ENCODE measurements at places on chromosomes 2 and 18. TPM values are rescaled to one million over a fixed set of nuclear protein-coding genes. Genes with fewer than 3 reads are reported as not detected.

The NEDD4L gene
- total RNA-seq: 19.6 TPM

GRCh38 chr2:112140899-112141625, 2.9 kb downstream of the FBLN7 start:
- no peak overlapping the region for H3K27ac ChIP-seq
- peaks cover 13% of the 10 kb centered on the region for H3K4me1 ChIP-seq
- no peak overlapping the region for H3K4me3 ChIP-seq

The KCNS3 gene
- not detected for total RNA-seq

The IL36G gene
- not detected for total RNA-seq

- H3K4me3 ChIP-seq: no peak overlapping the region
- peaks cover 14% of the 10 kb centered on the region for H3K4me1 ChIP-seq
- no peak for DNase-seq
- H3K27me3 ChIP-seq: peaks cover 2% of the 10 kb centered on the region
Measured at GRCh38 chr2:204116159-204116792, 179.7 kb downstream of the ICOS start.

- no peak for DNase-seq
- no peaks in the 10 kb centered on the region for H3K36me3 ChIP-seq
- H3K4me3 ChIP-seq: no peak overlapping the region
- no peaks in the 10 kb centered on the region for H3K4me1 ChIP-seq
- H3K27ac ChIP-seq: no peak overlapping the region
- H3K27me3 ChIP-seq: no peaks in the 10 kb centered on the region
Measured at GRCh38 chr2:170298861-170299429, 121.0 kb downstream of the MYO3B start.

GRCh38 chr2:144459286-144459685, 60.6 kb downstream of the ZEB2 start:
- H3K27ac ChIP-seq: peak overlapping the region; percentile 68
- H3K36me3 ChIP-seq: no peaks in the 10 kb centered on the region
- DNase-seq: no peak
- no peaks in the 10 kb centered on the region for H3K27me3 ChIP-seq

The PDK1 gene
- total RNA-seq: 53.0 TPM

- H3K27me3 ChIP-seq: no peaks in the 10 kb centered on the region
- no peak overlapping the region for H3K27ac ChIP-seq
- no peaks in the 10 kb centered on the region for H3K36me3 ChIP-seq
Measured at GRCh38 chr2:223000872-223001796, 50.9 kb upstream of the KCNE4 start.

The RNF149 gene
- 221 TPM for total RNA-seq

Measured in CD4-positive, CD25-positive, alpha-beta regulatory T cell (primary cell).